Kasumi-1 (cell line): ENCODE measurements at places on chromosomes 3 and 15.

DNA sequence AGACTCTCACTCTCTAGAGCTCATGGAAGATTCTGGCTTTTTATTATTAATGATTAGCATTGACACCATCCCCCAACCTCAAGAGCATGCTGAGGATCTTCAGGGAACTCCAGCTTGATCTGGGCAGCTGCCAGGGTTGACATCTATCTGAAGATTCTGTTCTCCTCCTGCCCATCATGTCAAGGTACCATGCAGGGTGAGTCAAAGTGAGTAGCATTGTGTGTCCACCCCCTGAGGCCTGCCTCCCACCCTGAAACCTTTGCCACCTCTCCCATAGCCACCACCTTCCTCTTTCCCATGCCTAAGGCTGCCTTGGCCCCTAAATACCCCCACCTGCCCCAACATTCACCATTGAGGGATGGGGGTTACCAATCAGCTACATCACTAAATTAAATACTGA lies 70.1 kb upstream of the SLCO3A1 start:
- DNase-seq, result no peak

GRCh38 chr15:51620641-51621040 lies 1.9 kb downstream of the DMXL2 start:
- DNase-seq, result peak; percentile 27

DNA sequence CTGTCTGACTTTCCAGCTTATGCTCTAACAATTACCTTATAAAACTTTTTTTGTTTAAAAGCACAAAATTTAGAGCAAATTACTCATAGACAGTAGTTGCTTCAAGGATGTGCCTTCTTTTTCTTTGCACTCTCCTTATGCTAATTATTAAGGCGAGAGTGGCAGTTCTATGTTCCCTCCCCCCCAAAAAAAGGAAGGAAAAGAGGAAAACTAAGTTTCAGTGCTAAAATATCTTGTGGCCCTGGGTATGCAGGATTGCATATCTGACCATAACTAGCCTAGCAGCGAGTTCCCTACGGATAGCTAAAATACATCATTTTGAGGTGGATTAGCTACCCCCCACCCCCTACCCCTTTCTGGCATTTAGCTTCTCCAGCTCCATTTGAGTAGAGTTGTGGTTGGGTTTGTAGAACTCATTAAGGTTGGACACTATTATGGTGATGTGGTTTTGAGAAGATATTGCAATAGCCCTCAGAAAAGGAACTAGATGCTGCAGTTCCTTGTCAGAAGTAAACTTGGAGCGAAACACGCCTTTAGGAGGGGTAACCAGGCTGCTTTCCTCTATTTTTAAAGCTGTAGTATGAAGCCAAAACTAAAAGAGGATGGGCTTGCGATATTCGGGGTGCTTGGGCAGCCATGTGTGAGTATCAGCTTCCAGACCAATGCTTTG lies 174.6 kb downstream of the AKAP13 start:
- peak; percentile 88 for DNase-seq

GRCh38 chr15:74906067-74906449 lies 593 bp downstream of the FAM219B start:
- no peak for DNase-seq

DNA sequence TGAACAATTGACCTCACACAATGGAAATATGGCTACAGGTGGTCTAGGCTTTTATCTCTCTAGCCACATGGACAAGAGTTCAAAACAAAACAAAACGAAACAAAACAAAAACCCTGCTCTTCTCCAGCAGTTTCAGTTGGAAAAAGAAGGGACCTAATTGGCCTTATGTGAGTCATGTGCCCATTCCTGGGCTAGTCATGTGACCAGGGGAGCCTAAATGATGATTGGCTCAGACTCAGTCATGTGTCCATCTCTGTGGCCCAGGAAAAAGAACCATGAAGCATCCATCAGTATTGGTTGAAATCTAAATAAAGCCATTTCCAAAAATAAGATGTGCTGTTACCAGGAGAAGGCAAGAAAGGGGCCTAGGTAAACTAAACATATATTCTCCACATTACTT lies 96.8 kb downstream of the ANXA2 start:
- DNase-seq, result no peak

GRCh38 chr3:65493371-65493882 lies 545.3 kb downstream of the MAGI1 start:
- no peak for DNase-seq
